Caco-2 (cell line): ENCODE measurements at places on chromosomes 2 and 18.

DNA sequence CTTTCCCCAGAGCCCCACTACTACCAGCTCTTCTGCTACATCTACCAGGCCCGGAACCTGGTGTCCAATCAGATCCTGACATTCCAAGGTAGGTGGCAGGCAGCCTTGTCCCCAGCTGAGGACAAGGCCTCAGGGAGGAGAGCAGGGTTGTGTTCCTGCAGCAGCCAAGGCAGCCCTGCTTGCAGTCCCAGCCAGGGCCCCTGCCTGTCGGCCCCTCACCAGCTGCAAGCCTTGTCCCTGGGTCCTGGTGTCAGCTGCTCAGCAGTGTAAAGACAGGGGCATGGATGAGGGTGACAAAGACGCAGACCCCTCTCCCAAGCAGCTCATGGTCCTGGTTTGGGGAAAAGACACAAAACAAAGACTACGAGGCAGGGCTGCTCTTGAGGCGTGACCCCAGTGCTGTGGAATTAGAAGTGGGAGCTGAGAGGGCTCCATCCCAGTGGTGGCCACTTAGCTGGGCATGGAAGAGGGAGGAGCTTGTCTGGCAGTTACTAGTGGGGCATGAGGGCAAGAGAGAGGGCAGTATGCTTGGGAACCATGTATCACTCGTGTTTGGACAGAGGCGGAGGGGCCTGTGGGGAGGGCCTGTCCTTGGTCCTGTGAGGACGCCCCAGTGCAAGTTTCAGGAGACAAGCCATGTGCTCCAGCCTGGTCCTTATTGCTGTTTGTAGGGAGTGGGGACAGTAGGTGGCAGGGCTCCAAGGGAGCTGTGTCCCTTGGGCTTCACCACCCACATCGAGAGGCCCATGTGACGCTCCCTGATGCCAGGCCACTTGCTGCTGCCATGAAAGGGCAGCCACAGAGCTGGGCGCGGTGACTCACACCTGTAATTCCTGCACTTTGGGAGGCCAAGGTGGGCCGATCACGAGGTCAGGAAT, 47.5 kb downstream of the LMAN2L start:
- DNase-seq = no peak
- H3K27me3 ChIP-seq = no peaks in the 10 kb centered on the region

DNA sequence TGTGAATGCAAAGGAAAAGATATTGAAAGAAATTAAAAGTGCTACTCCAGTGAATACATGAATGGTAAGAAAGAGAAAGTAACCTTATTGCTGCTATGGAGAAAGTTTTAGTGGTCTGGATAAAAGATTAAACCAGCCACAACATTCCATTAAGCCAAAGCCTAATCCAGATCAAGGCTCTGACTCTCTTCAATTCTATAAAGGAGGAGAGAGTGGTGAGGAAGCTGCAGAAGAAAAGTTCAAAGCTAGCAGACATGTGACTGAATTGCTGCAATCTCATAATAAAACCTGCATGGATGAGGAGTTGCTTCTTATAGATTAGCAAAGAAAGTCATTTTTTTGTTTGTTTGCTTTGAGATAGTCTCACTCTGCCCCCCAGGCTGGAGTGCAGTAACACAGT, 130.2 kb downstream of the DNAH6 start:
- H3K36me3 ChIP-seq = no peaks in the 10 kb centered on the region
- no peak overlapping the region for H3K4me3 ChIP-seq
- H3K27me3 ChIP-seq = no peaks in the 10 kb centered on the region
- no peak overlapping the region for H3K27ac ChIP-seq
- no peaks in the 10 kb centered on the region for H3K4me1 ChIP-seq

DNA sequence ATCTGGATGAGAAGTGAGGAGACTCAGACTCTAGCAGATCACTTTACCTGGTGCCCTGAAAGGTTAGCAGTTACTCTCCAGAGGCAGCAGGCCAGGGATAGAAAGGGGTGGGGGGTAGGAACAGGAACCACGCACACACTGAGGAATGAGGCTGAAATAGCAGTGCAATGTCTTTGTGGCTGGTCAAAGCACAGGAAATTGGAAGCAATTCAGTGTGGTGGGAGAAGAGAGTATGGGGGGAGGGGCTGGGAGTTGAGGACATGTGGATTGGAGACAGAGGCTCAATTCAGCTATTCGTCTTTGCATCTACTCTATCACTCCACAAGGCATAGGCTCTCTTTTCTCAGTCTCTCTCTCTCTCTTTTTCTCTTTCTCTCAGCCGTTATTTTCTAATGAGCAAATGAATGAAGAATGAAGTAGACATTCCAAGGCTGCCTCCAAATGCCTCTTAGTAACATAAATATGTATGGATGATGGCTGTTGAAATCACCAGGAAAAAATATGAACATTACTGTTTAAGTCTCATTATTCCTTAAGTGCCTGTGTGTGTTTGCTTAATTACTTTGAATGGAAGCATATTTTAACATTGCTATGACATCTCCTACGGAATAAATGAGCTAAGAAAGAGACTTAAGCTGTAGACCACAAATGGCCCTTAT, 979.4 kb downstream of the TSN start:
- no peak overlapping the region for H3K4me3 ChIP-seq
- no peaks in the 10 kb centered on the region for H3K36me3 ChIP-seq
- DNase-seq = no peak
- no peaks in the 10 kb centered on the region for H3K4me1 ChIP-seq
- H3K27me3 ChIP-seq = no peaks in the 10 kb centered on the region

- no peaks in the 10 kb centered on the region for H3K27me3 ChIP-seq
- DNase-seq = peak; percentile 36
- peaks cover 2% of the 10 kb centered on the region; the same call in 1 of the 2 replicates for H3K36me3 ChIP-seq
- peaks cover 10% of the 10 kb centered on the region for H3K4me1 ChIP-seq
Measured at GRCh38 chr2:127045792-127046501, 61.0 kb downstream of the BIN1 start.

DNA sequence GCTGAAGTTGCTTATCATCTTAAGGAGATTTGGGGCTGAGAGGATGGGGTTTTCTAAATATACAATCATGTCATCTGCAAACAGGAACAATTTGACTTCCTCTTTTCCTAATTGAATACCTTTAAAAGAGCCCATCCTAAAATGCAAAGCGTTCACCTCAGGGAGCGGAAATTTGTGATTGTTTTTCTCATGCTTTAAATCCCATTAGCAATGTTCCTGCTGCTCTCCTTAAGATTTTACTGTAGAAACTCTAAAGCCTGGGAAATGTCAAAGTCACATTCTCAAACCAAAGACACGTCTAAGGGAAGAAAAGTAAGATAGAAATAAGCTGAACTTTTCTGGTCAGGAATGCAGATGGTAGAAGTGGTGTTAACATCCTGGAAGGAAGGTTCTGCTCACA, 285.8 kb upstream of the MAP2 start:
- no peaks in the 10 kb centered on the region for H3K4me1 ChIP-seq
- H3K27ac ChIP-seq = no peak overlapping the region
- no peaks in the 10 kb centered on the region for H3K36me3 ChIP-seq
- H3K27me3 ChIP-seq = no peaks in the 10 kb centered on the region
- no peak for DNase-seq

DNA sequence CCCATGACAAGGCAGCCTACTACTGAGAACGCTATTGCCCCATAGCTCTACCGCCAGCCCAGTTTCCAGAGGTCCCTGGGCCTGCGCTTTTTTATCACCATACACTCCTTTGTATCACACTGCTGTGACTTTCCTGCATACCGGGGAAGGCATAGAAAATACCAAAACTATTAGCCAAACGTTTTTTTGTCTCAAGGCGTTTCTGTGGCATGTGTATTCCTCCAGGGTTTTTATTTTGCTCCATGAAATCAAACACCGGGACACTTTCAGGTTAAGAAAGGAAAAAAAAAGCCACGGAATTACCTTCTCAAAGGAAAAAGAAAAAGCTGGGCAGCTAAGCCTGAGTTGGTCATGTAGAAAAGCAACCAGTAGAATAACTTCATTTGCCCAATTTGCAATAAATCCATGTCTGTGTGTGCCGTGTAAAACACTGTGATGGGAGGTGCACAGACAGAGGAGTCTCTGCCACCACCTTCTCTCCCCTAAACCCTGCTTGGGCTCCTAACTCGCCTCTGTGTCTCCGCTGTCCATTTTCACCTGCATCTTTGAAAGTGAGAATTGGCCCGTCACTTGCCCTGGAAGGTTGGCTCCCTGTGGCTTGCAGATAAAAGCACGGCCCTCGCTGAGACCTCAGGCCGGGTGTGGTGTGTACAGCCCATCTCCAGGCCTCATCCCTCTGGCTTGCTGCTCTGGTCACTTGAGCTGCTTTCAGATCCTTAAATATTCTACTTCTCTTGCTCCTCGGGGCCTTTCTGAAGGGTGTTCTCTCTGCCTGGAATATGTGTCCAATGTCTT, 1.7 kb downstream of the AMER3 start:
- no peak overlapping the region for H3K27ac ChIP-seq
- no peaks in the 10 kb centered on the region for H3K36me3 ChIP-seq
- H3K27me3 ChIP-seq = no peaks in the 10 kb centered on the region

DNA sequence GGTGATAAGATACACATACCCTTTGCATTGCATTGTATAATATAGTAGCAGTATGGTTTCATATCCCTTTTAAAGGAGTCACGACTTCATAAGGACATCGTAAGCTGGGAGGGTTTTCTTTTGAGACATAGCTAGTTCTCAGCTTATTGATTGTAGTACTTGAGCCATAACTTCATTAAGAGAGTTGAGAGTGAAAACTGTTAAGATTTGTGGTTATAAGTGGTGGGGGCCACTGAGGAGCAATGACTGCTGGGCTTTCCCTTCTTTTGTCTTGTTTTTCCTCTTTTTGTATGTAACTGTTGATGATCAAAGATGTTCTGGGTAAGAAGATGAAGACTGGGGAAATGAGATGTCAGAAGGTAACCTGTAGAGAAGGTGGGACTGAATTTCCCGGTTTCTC, 11.0 kb downstream of the EIF5B start:
- no peak overlapping the region for H3K27ac ChIP-seq
- peaks cover 6% of the 10 kb centered on the region; the same call in 1 of the 2 replicates for H3K4me1 ChIP-seq
- no peak overlapping the region for H3K4me3 ChIP-seq
- H3K36me3 ChIP-seq = no peaks in the 10 kb centered on the region
- no peaks in the 10 kb centered on the region for H3K27me3 ChIP-seq
- no peak for DNase-seq

GRCh38 chr18:11052800-11053199, 96.6 kb downstream of the PIEZO2 start:
- no peak overlapping the region for H3K4me3 ChIP-seq
- no peaks in the 10 kb centered on the region for H3K4me1 ChIP-seq
- H3K36me3 ChIP-seq = no peaks in the 10 kb centered on the region
- H3K27me3 ChIP-seq = no peaks in the 10 kb centered on the region

DNA sequence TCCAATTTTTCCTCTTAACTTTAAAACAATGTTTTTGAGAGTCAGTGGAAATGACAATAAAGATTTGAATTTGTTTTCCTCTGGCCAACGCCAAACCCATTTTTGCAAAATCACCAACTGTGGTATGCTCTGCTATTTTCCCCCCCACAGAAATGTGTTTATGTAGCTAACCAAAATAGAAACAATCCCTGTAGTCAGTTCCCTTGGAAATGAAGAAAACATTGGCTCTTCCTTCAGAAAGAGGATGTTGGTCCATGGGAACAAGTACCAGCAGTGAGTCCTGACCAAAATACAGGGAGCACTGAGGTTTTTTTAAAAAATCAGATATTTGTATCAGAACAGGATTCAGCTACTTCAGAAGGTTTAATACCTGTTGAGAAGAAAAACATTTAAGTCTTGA, 65.3 kb downstream of the SLC40A1 start:
- H3K4me1 ChIP-seq = peaks cover 7% of the 10 kb centered on the region; the same call in 1 of the 2 replicates
- no peak overlapping the region for H3K27ac ChIP-seq
- no peaks in the 10 kb centered on the region for H3K27me3 ChIP-seq
- no peak overlapping the region for H3K4me3 ChIP-seq
- no peak for DNase-seq

DNA sequence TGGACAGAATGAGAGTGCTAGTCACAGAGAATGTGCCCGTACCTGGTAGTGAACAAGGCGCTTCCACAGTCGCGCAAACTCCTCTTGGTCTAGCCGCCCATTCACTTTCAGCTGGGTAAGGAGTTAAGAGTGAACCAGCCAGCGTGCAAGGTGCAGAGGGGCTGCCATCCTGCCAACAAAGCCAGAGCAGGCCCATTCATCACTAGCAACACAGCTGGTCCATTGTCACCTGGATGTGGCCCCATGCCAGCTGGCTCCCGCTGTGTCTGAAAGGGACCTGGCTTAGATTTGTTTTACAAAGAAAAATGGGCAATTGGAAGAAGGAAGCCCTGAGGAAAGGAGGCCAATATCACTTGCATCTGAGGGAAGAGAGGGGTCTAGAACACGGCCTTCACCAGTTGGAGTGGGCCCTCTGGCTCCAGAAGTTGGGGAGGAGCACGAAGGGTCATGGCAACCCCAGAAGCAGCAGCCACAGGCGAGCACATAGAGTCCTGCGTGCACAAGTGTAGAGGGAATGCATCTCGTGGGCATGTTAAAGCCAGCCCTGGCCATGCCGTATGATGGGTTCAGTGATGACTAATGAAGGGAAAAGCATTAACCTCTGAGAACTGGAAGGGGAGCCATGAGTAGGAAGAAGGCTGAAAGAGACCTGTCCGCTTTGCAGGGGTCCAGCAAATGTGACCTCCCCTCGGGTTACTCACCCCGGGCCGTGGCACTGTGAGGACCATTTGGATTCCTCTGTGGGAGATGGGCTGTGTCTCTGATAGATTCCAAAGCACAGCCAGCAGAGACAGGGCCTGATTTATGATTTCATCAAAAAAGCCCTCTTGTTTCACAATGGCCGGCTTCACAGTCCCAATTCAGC, 70.6 kb downstream of the CAPN13 start:
- no peaks in the 10 kb centered on the region for H3K36me3 ChIP-seq
- H3K27me3 ChIP-seq = no peaks in the 10 kb centered on the region
- no peak overlapping the region for H3K27ac ChIP-seq
- H3K4me3 ChIP-seq = no peak overlapping the region

- H3K4me3 ChIP-seq = no peak overlapping the region
- DNase-seq = peak; percentile 1
- peak overlapping the region; percentile 79 for H3K27ac ChIP-seq
- peaks cover 3% of the 10 kb centered on the region for H3K4me1 ChIP-seq
- H3K36me3 ChIP-seq = no peaks in the 10 kb centered on the region
Measured at GRCh38 chr18:63681449-63682340, 20.0 kb upstream of the SERPINB3 start.
